ENCODE measurements at places on chromosomes 2 and 18.

- DNase-seq, result no peak
Measured at GRCh38 chr18:35519148-35519899, 21.6 kb upstream of the INO80C start.

GRCh38 chr2:39325966-39326365 is 82.2 kb upstream of the CDKL4 start:
- no peak for DNase-seq

DNA sequence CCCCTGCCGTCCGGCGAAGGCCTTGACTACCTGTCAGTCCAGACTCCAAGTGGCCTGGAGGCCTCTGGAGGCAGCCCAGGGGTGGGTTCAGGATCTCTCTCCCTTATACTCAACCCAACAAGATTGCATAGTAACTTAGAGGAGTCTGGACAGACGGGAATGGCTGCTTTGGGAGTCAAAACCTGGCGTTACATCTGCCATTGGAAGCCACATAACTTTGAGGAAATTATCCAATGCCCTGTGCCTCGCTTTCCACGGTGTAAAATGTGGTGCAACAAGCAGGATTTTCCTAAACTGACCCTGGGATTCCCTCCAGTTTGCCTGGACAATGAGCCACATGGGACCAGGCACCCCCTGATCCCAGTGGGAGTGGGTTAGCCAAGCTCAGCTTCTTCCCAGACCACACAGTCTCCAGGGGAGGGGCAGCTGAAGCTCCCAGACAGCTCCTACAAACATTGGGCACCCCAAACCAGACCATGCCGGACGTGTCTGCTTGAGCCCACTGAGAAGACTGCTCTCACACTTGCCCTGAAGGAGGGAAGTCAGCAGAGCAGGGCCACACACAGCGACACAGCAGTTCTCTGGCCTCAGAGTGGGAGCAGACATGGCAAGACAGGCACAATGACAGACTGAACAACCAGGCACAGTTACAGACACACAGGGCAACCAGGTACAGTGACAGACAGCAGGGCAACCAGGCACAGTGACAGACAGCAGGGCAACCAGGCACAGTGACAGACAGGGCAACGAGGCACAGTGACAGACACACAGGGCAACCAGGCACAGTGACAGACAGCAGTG is 65.6 kb upstream of the RAB6C start:
- DNase-seq, result no peak

DNA sequence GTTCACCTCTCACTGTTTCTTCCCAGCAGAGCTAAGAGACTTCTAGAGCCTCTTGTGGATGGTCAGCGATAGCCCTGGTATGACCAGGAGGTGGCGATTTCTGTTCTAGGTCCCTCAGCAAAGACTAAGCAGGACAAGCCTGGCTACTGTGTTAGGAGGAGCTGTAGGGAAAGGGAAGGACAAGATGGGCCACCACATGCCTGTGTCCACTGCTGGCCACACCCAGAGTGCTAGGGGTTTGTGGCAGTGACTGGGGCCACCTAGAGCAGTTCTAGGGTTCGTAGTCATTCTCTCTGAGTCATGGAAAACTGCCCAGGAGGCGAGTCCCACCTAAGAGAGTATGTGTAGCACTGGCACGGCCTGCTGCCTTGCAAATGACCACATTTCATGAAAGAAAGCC is 179.4 kb downstream of the ALPK2 start:
- no peak for DNase-seq

GRCh38 chr18:36128530-36128870 is 640 bp downstream of the SLC39A6 start:
- DNase-seq, result no peak

DNA sequence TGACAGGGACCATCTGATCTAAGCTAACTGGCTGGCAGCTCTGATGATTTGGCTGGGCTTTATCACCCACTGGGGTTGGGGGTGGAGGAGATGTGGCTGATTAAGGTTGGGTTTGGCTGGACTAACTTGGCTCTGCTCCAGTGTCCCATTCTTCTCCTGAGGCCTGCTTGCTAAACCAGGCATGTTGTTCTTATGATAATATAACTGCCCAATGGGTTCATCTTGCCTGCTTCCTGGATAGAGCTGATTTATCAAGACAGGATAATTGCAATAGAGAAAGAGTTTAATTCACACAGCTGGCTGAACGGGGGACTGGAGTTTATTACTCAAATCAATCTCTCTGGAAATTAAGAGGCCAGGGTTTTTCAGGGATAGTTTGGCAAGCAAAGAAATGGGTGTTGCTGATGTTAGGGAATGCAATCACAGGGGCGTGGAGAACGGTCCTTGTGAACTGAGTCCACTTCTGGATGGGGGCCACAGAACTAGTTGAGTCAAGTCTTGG is 150.4 kb downstream of the PTH2R start:
- no peak for DNase-seq

- no peak for DNase-seq
Measured at GRCh38 chr2:26126074-26126473, 46.8 kb upstream of the GAREM2 start.

GRCh38 chr2:194819367-194819766 is 837.7 kb upstream of the SLC39A10 start:
- DNase-seq, result no peak

- DNase-seq, result peak; percentile 31
Measured at GRCh38 chr2:70083344-70084156, 3.7 kb upstream of the PCBP1 start.

- no peak for DNase-seq
Measured at GRCh38 chr2:42755191-42755880, 8.6 kb downstream of the OXER1 start.

DNA sequence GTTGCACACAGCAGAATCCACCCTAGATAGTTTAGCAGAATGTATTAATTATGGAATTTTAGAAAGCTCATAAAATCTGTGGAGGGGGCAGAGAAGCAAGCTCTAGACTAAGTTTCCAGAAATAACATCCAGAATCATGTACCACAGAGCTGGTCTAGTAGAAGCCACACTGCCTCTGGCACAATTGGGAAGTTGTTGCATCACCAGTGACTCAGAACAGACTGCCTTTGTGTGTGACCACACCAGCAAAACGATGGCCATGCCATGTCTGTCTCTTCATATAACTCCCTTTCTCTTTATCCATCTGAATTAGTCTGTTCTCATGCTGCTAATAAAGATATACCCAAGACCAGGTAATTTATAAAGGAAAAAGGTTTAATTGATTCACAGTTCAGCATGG is 158.9 kb downstream of the CCDC148 start:
- DNase-seq, result no peak

- no peak for DNase-seq
Measured at GRCh38 chr18:80232030-80232429, 15.3 kb downstream of the PARD6G start.

GRCh38 chr18:44941516-44941915 is 260.8 kb downstream of the SETBP1 start:
- DNase-seq, result no peak

DNA sequence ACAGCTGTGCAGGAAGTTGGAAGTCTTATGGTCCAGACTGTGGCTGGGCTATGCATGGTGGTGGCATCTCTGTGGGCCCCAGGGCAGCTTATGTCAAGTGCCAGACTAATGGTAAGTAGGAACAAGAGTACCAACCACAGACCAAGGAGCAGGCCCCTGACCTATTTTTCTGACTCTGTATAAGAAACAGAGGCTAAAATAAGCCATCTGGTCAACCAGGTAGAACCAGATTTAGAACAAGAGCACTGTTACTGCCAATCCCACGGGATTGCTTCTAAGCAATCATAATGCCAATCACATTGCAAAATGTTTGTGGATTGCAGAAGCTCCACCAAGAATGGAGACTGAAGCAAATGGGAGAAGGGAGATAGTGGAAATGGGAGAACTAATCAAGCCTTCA is 11.1 kb upstream of the ST3GAL5 start:
- DNase-seq, result no peak

DNA sequence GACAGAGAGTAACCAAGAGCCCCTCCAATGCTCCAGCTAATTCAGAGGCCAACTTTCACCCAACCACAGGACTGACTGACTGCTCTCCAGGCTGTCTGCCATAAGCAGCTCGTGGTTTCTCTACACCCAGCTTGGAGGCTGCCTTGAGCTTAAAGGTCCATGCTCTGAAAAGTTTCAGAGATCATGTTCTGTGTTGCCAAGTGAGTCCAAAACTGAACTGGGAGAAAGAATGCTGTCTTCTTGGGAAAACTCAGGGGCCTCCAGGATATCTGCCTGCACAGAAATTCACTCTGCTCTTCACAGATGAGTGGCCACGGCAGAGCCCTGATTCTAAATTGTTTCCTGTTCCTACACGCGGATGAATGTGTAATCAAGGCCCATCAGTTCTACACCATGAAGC is 51.1 kb downstream of the LPIN2 start:
- DNase-seq, result no peak

DNA sequence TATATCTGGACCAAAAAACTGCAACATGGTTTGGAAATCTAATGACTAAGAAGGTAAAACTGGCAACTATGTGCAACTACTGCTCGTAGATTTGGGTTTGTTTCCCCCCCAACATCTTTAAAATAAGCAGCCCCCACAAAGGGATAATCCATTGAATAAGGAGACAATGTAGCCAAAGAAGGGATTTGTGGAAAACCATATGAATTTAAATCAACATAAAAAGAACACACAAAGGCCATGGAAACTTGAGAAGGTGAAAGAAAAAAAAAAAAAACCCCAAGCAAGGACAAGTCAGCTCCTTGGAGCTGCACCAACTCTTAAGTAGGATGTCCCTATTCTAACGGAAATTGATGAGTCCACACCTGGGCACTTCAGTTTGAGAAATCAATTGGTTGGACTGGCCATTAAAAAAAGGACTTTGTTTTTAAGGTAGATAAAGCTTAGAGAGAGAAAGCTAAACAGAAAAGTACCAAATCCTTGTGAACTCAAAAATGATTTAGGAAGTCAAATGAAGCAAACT is 53.7 kb upstream of the ST8SIA5 start:
- no peak for DNase-seq

DNA sequence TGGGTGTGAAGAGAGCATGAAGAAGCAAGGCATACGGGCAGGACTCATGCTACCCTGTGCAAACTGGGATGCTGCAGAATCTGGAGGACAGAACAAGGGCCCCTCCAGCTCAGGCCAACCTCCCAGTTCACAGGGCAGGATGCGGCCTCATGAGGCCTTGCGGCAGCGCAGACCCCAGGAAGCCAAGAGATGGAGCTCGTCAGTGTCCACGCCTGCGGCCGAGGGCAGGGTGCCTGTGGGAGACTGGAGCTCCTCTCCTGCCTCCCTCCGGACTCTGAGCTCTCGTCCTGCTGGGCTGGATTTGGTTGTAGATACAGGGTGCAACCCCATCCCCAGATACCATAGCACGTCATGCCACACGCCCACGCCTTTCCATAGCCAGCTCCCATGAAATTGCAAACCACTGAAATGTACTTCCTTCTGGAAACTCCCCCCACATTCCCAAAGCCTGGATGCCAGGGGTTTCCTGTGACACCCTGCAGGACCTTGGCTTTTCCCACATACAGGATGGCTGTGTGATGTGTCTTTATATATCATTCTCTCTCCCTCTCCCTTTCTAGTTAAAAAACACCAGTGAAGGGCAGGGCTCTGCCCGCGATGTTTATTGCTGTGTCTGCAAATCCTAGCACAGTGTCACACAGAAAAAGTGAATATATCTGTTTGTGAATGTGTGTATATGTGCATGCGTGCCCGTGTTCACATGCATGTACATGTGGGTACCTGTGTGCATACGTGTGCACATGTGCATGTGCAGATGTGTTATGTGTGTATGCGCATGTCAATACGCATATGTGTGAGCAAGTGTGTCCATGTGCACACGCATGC is 12.3 kb upstream of the SNTG2 start:
- no peak for DNase-seq

DNA sequence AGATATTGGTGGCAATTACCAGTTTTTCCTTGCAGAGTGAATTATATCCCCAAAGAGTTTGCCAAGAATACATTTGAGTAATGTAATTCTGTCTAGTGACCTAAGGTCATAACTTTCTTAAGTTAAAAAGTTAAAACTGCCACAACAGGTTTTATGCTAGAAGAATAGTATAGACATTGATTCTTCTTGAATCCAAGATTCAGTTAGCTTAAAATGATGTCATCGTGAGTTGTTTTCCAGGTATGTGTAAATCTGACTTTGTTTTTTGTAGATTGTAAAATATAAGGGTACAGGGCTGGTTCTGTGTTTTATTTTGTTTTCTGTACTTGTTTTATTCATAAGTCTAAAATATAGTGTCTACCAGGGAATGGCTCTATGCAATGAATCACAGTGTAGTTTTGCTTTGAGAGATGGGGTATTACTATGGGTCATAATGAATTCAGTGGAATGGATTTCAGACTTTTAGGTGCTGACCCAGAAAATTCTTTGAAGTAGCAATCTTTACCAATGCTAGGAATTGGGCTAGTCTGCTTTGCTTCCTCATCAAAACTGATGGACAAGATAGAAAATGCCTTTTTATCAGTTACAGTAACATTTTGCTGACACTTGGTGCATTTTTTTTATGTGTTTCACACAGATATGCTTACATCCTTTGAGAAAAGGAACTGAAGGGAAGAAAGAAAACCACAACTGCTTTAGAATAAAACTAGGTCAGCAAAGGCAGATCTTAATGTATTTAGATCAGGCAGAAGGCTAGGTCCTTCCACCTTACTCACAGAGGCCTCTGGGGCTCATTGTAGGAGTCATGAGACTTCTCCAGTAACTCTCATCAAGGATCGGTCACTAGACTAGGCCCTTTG is 20.8 kb upstream of the MGAT5 start:
- DNase-seq, result no peak

DNA sequence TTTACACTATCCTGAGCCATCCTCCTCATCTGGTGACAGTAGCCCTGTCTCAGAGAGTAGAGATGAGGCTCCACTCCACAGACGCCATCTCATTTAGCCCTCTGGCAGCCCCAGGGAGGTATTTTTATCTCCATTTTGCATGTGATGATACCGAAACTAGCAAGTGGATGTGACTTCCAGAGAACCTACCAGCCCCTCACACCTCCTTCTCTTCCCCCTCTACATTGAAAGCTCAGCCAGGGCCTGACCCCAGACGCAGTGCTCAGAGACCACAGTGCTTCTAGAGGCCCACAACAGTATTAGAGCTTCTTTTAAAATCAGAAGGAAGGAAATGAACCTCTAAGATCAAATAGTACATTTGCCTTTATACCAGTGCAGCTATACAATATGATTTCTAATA is 8.3 kb downstream of the GYPC start:
- no peak for DNase-seq

Data from effector memory CD4-positive, alpha-beta T cell (primary cell).